ENCODE measurements at places on chromosomes 6 and 20.
A peak's percentile ranks its signal among the peaks of the same experiment; 100 is the strongest.

GRCh38 chr6:127279815-127280214 is 13.2 kb downstream of the RNF146 start:
- no peak for DNase-seq

DNA sequence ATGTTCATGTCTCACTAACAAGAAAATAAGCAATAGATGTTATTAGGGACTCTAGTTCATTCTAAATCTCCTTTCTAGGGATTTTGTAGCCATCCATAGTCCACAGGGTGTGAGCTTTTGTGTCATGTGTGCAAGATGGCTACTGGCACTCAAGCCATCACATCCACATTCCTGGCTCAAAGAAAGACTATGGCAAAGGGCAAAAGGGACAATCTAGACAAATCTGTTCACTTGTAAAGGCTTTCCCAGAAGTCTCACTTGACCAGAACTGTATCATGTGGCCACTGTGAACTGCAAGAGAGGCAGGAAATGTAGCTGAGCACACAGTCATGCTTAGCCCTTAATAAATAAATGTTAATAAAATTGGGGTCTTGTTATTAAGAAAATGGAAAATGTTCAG is 212.6 kb upstream of the EXOC2 start:
- no peak for DNase-seq

- DNase-seq = peak; percentile 91
Observed at GRCh38 chr20:43752561-43753301, 25.9 kb upstream of the GTSF1L start.

GRCh38 chr6:146260886-146261285 is 232.0 kb downstream of the GRM1 start:
- no peak for DNase-seq

GRCh38 chr6:5580736-5581581 is 319.6 kb downstream of the FARS2 start:
- DNase-seq = no peak

GRCh38 chr6:68718385-68719073 is 83.4 kb downstream of the ADGRB3 start:
- no peak for DNase-seq

- DNase-seq = no peak
Observed at GRCh38 chr20:16661756-16662155, 68.1 kb upstream of the SNRPB2 start.

DNA sequence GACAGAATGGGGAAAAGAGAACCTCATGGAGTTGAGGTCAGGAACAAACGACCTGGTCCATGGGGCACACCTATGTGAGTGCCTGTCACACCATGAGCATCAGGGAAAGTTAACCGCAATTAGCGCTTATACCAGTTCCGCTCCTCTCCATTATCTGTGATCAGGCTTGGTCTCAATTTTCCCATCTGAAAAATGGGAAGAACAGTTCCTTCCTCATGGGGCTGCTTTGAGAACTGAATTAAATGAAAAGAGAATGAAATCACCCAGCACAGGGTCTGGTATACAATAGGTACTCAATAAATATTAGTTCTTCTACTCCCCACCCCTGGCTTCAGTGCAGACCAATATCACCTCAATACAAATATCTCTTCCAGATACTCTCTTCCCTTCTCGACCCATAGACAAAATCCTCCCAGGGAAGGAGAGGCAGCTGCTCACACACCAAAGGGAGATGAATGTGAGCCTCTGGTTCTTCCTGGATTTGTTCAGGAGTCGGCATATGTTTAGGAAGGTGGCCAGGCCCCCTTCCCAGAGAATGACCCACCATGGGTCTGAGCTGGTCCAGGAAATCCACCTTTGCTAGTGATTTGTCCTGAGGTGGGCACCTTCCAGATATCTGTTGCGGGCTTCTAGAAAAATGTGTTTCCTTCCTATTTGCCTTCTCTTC is 2.4 kb upstream of the PTGIS start:
- no peak for DNase-seq

DNA sequence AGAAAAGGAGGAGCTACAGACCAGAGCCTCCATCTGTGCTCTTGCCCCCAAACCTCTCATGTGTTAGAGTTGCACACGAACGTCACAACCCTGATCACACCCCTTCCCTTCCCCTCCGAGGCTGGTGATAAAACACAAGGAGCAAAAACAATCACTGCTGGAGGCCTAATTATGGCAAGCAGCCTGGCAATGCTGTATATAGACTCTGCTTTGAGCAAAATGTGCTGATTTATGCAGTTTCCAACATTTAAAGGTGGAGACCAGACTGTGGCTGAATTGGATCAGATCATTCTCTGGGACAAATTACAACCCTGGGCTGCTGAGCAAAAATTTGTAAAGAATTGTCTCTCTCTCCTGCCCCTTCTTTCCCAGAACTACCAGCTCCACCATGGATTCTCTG is 64.6 kb upstream of the SRSF6 start:
- no peak for DNase-seq

GRCh38 chr6:141107591-141108160 is 1025.0 kb upstream of the GJE1 start:
- no peak for DNase-seq

DNA sequence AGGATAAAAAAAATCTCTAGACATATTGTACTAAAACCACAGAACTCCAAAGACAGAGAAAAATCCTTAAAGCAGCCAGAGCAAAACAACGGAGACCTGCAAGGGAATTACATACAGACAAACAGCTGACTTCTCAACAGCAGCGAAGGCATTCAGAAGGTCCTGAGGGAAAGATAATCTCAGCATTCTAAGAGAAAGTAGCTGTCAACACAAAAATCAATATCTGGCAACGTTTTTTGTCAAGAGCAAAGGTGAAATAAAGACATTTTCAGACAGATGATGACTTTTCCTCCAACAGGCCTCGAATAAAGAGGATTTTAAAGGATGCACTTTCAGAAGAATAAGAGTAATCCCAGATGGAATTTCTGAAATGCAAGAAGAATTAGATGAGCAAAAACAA is 6.1 kb upstream of the SCGN start:
- no peak for DNase-seq

DNA sequence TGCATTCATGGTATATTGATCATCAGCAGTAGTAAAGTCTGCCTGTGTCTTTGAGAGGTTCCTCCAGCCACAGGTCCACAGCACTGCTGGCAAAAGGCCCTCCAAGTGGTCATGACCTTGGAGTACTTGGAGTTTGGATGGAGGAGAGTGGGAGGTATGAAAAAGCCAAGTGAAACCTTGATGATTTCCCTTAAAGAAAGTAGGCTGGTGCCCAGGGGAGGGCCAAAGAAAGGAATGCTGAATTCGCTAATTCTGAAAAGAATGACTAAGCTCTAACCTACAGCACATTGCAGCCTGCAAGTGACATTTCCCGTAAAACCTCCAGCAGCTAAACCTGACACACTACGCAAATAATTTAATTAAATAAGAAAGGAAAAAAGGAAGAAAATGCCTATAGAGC is 223.4 kb upstream of the TAB2 start:
- no peak for DNase-seq
